ENCODE measurements at places on chromosomes 7 and 10.
A peak's percentile ranks its signal among the peaks of the same experiment; 100 is the strongest.

- DNase-seq = no peak
Measured at GRCh38 chr7:56290548-56290947, 174.3 kb upstream of the NUPR2 start.

DNA sequence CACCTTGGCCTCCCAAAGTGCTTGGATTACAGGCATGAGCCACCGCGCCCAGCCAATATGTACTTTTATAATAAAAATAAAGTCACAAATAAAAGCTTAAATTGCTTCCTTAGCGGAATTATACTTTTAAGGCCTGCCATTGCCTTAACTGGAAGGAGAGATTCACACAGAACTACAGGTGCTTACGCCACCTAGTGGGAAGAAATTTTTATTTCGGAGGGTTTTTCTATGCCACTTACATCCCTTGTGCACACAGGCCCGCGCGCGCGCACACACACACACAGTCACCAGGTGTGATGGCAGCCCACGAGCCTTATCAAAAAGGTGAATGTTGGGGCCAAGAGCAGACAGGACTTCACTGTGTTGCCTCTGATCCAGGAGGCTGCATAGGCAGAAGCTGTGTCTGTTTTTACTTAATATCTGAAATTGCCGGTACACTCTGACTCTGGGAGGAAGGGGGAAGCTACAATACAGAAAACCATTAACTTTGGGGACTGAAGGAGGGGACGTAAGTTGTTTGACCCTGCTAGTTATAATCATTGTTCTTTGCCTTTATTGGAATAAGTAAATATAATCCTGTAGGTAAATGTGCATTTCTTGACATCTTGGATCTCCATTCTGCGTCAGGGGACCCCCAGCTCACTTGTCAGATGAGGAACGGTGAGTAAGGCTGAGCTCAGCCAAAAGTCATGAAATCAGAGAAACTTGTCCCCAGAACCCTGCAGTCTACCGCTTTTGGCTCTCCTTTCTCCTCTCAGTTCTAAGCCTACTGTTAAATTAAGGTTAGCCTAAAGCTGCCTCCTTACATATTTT lies 87.1 kb downstream of the SLC16A9 start:
- no peak for DNase-seq

- no peak for DNase-seq
Measured at GRCh38 chr10:132134241-132135052, 52.3 kb upstream of the DPYSL4 start.

GRCh38 chr7:121398246-121398645 lies 2.1 kb upstream of the FAM3C start:
- DNase-seq = no peak

GRCh38 chr10:130026670-130027456 lies 62.8 kb upstream of the EBF3 start:
- DNase-seq = no peak

GRCh38 chr10:88819290-88819689 lies 16.8 kb downstream of the LIPM start:
- no peak for DNase-seq

GRCh38 chr10:131310551-131311401 lies 745 bp downstream of the TCERG1L start:
- no peak for DNase-seq

GRCh38 chr10:88687853-88688467 lies 18.1 kb upstream of the LIPK start:
- no peak for DNase-seq

GRCh38 chr7:120171406-120171805 lies 101.6 kb upstream of the KCND2 start:
- no peak for DNase-seq

DNA sequence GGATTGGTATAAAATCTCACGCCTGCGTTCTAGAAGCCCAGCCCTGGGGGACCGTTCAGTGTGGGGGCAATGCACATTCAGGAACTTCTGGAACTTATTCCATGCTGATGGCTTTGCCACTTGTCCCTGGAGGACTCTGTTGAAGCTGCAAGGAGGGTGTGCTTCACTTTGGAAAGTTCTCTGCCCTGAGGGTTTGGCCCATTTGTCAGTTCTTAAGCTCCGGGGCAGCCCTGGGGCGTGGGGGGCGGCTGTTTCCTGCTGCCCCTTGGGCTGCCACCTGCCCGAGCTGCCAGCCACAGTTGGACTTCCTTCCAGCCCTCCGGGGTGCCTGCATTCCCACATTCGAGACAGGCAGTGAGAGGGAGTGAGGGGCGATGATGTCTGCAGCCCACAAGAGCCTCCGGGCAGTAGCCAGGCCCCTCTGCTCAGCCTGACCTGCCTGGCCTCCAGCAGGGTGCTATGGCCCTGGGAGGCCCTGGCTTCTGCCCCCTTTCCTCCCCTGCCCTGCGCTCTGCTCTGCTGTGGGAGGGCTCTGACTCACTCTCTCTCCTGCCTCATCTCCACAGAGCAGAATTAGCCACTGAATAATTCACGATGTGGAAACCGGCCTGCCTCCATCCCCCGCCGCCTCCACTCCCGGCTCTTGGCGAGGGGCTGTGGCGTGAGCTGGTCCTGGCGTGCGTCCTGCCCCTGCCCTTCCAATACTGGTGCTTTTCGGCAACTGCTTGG lies 1.9 kb downstream of the TTYH3 start:
- DNase-seq = peak; percentile 43

DNA sequence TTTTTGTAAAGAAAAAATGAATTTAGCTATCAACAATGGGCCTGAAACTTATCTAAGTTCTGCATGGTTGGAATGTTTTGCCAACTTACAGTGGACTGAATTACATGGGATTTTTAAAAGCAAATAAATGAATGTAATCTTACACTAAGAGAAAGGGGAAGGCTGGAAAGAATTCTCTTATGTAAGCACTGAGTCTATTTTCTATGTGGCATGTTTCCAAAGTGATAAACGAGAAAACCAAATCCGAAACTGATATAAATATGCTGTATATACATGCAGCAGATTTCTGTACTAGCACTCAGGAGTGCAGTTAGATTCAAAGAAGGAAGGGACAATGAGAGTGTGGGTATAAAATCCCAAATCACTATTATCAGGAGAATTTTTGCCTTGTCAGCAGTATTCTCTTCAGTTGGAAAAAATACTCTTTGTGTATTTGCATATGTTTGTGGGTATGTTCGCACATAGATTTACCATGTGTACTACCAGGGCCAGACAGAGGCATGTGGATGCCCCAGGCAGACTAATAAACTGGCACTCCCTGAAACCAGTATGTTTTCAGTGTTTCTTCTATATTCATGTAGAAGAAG lies 334.3 kb upstream of the SEMA3D start:
- no peak for DNase-seq

GRCh38 chr10:121211446-121211845 lies 360.3 kb downstream of the WDR11 start:
- no peak for DNase-seq

- no peak for DNase-seq
Measured at GRCh38 chr10:126135941-126136595, 239.7 kb downstream of the FANK1 start.

DNA sequence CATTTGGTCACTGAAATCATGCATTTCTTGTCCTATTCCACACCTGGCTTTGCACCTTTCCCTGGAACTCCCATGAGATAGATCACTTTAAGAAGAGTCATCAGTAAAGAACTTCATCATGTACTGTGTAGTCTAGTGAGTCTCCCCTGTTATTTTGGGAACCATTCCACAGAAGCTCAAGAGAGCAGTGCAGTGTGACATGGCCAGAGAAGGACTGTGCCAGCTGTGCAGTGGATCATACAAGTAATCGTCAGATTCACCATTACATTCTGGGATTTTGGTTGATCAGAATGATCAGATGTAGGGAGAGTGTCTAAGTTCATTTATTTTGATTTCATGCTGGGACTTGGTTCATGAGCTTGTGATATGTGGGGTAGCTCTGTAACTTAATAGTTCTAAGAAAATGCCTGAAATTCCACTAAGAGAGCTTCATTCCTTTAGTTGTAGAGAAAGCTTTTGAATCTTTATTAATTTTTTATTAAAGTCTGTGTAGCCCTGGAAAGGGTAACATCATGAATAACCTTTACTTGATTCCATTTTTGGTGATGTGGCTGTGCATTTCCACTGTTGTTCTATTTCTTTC lies 166.8 kb downstream of the SUGCT start:
- no peak for DNase-seq

DNA sequence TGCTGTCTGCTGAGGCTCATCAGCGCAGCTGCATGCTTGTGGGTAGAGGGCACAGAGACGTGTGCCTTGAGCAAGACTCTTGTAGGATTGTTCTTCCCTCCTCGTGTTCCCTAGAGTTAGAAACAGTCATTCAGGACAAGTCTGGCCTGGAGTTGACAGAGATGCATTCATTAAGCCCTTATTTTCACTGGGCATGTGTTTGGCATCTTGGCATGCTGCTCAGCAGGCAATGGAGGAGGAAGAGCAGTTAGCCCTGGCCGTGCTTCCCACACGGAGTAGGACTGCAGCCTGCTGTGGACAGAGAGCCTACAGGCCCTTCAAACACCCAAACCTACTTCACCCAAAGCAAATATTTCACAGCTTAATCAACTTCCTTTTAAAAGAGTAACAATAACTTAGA lies 73.0 kb upstream of the GJD4 start:
- DNase-seq = no peak

- no peak for DNase-seq
Measured at GRCh38 chr7:141462958-141463357, 88.3 kb upstream of the AGK start.

DNA sequence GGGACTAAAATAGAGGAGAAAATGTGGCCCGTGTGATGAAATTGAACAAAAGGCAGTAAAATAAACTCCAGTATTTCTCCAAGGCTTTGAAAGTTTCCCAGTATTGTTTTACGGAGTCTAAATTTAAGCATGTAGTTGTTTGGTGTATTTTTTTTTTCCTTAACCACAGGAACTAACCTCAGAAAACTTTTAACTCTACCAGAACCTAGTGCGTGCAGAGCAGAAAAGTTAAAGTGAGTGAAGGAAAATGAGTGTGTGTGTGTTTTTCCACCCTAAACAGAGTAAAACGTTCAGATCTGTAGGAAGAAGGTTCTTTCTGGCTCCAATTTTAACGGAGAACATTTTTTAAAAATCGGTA lies 812 bp downstream of the PROSER2 start:
- no peak for DNase-seq

DNA sequence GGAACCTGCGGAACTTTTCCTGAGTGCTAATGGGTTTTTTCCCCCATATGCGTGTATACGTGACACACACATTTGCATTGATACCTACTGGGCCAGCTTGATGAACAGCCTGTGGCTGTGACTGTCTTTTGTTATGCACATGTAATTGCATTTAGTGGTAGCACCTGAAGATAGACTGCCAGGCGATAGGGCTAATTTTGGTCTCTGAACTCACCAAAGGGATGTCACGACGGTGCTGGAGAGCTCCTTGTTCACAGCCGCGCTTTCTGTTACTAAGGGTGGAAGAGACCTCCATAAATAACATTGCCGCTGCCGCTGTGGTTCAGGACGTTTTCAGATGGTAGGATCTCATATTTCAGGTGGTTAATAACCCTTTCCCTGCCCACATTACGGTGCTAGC lies 133.2 kb downstream of the CAMK1D start:
- no peak for DNase-seq

DNA sequence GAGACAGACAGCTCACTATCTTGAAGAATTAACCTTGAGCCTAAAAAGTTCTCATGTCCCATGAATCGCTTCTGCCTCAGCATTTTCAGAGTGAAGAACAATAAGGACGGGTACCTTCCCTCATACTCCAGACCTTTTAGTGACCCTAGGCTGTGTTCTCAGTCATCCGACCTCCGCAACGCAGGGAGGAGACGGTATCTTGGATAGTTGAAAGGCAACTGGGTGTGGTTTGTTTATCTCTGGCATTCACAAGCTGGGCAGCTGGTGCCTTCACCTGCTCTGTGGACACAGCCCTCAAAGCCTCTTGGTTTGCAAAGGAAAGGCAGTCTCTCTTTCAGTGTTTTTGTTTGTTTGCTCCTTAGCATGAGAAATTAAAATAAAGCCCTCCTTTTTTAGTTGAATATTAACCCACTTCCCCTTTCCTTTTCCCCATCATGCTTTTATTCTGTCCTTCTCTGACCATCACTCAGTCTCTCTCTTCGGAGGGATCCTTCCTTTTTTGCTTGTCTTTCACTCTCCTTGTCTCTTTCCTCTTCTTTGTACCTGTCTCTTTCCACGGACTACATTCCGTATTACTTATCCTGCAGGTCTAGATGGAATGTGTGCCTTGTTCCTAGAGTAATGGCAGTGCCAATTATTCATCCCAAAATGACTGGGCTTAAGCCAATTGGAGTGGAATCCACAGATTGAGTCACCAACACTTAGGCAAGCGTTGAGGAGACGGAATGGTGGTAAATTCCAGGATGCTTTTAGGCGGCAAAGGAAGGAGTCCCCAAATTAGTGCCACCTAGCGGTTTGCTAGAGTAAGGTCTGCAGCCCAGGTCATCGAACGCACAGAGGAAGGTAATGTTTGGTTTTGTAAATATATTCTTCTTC lies 45.8 kb downstream of the PRR15 start:
- DNase-seq = no peak

GRCh38 chr7:151205730-151206129 lies 4.6 kb downstream of the H2BK1 start:
- DNase-seq = no peak

DNA sequence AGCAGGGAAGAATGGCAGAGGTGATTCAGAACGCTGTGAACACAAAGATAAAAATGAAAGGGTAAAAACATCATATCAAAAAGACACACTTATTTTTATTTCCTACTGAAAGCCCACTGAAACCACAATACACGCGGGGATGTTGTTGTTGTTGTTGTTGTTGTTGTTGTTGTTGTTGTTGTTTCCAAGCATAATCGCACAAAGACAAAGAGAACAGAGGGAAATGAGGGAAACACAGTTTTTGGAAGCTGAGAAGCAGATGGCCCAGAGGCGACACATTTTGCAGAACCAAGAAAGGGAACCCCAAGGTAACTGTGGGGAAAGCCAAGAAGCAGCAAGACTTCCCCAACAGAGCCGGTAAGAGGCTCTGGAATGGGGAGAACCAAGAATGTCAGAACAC lies 113.9 kb downstream of the PARD3 start:
- DNase-seq = no peak

GRCh38 chr7:87119581-87119980 lies 32.7 kb upstream of the DMTF1 start:
- DNase-seq = no peak

GRCh38 chr10:104329735-104330134 lies 8.5 kb downstream of the ITPRIP start:
- no peak for DNase-seq

DNA sequence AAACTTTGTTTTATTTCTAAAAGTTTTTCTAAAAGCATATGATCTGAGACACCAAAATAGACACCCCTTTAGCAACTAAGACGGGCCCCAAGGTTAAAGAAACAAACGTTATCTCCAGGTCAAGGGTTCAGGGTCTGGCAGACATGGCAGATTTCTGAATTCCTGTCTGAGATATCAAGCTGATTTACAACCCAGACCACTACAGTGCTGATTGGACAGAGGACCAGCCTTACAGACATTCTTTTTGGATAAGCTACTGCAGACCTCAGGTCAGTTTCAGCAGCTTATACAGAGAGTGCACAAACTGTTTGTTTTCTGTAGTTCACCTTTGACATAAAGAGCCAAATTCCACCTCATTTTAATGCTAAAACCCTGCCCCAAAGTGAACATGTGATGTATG lies 34.8 kb downstream of the SVOPL start:
- no peak for DNase-seq

All from stimulated activated CD8-positive, alpha-beta memory T cell treated with anti-CD3 and anti-CD28 coated beads, Interleukin-15, amount 100 ng/mL, for 48 hours (primary cell).